ENCODE measurements at places on chromosomes 5 and 9. TPM values are rescaled to one million over a fixed set of nuclear protein-coding genes. Genes with fewer than 3 reads are reported as not detected.

The DBH gene
- not detected for total RNA-seq

The LHX3 gene
- 0.10 TPM for total RNA-seq

The HMMR gene
- total RNA-seq = 21.5 TPM

The SNAPC3 gene
- total RNA-seq = 17.6 TPM

The ADAMTS12 gene
- total RNA-seq = 6.4 TPM

The ISL1 gene
- total RNA-seq = 0.05 TPM

The SLCO4C1 gene
- total RNA-seq = not detected

The C1QTNF3 gene
- total RNA-seq = 0.09 TPM

The PCDH1 gene
- 3.4 TPM for total RNA-seq

The PSAT1 gene
- total RNA-seq = 180 TPM

The ANAPC2 gene
- total RNA-seq = 30.6 TPM

The NR5A1 gene
- total RNA-seq = 0.09 TPM

The PAEP gene
- 0.27 TPM for total RNA-seq

The OR4F3 gene
- not detected for total RNA-seq

The CCL27 gene
- total RNA-seq = not detected

The NDOR1 gene
- total RNA-seq = 15.2 TPM

The PCDHGC3 gene
- total RNA-seq = 6.7 TPM

The ADGRV1 gene
- total RNA-seq = 0.56 TPM
